ENCODE measurements at places on chromosomes 4 and X.

GRCh38 chr4:158850371-158850770, 81.5 kb downstream of the FNIP2 start:
- DNase-seq: no peak

- no peak for DNase-seq
Observed at GRCh38 chr4:12221031-12221430, 792.3 kb upstream of the HS3ST1 start.

GRCh38 chrX:86066998-86067397, 19.6 kb upstream of the CHM start:
- DNase-seq: no peak

DNA sequence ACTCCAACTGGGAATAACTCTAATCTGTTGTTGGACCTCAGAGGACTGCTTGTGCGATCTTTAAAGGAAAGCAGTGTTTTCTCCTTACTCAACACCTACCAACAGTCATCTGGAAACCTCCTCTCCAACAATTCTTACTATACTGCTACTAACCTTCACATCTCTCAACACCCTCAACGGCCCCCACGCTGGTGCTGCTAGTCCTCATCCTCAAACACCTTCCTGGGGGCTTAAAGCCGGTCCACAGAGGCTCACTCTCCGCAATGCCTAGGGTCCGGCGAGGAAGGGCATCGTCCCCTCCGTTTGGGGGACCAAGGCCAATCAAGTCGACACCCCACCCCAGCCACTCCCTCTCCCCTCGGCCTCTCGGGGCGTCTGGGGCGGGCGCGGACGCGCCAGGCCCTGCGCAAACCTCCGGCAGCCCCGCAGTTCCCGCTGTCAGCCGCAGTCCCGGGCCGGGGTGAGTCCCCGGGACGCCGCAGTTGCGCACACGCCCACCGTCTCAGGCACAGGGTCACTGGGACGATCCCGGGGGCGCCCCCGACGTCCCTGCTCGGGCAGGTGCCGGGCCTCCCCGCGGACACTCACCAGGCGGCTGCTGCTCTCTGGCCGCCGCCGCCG, 418 bp downstream of the TAB3 start:
- no peak for DNase-seq

GRCh38 chr4:111991797-111992196, 153.5 kb upstream of the FAM241A start:
- DNase-seq: no peak

DNA sequence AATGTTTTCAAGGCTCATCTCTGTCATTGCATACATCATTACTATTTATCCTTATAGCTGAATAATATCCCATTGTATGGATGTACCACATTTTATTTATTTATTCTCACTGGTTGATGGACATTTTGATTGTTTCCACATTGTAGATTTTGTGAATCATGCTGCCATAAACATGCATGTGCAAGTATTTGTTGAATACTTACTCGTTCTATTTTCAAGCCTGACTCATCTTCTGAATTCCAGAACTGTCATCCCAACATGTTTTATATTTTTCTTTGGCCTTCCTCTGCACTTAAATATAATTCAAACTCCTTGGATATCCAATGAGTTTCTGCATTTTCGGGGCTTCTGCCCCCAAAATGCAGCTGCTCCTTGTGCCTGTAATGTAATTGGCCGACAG, 77.6 kb downstream of the MXRA5 start:
- no peak for DNase-seq

DNA sequence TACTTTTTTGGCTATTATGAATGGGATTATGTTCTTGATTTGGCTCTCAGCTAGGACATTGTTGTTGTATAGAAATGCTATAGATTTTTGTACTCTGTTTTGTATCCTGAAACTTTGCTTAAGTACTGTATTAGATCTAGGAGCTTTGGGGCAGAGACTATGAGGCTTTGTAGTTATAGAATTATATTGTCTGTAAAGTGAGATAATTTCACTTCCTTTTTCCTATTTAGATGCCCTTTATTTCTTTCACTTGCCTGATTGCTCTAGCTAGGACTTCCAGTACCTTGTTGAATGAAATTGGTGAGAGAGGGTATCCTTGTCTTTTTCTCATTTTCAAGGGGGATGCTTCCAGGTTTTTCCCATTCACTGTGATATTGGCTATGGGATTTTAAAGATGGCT, 28.1 kb downstream of the ADAM29 start:
- no peak for DNase-seq

GRCh38 chr4:71066737-71067716, 73.6 kb downstream of the DCK start:
- DNase-seq: no peak

DNA sequence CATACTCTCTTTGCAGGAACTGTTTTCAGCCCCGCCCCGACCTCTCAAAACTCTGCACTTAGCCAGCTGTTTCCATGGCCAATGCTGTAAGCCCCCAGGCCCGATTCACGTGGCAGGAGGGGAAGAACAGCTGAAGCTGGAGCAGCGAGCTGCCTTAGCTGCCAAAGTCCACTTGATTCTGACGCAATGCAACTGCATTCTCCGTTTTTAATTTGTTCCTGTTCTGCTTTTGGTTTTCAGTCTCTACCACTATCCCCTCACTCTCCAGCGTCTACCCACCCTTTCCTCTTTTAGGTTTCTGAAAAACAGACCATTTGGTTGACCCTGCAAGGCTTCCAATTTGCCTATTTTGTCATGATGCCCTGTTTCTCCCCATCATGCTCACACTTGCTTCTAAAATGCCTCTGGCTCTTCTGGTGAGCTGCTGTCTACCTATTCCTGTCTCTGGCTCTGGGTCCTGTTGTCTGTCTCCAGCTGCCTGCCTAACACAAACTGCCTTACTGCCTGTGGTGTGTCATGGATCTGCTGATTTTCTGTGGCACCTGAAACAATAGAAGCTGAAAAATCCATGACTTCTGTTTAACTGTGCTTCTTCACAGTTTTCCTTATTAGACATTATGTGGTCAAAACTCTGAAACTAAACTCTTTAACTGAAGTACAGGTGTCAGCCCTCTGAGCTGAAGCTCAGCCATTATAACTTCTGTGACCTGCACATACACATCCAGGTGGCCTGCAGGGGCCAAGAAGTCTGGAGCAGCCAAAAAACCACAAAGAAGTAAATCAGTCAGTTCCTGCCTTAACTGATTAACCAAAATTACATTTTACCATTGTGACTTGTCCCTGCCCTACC, 160.5 kb upstream of the AGTR2 start:
- no peak for DNase-seq

- no peak for DNase-seq
Observed at GRCh38 chrX:117996408-117996807, 120.2 kb downstream of the KLHL13 start.

GRCh38 chr4:101222156-101222845, 125.0 kb downstream of the PPP3CA start:
- no peak for DNase-seq

GRCh38 chr4:121668368-121669162, 28.2 kb downstream of the ANXA5 start:
- DNase-seq: no peak

GRCh38 chr4:22942920-22943559, 250.3 kb downstream of the GBA3 start:
- no peak for DNase-seq

- DNase-seq: no peak
Observed at GRCh38 chrX:110965409-110966090, 130.4 kb upstream of the PAK3 start.

- DNase-seq: no peak
Observed at GRCh38 chr4:77147079-77147782, 9.8 kb upstream of the CCNG2 start.

GRCh38 chr4:38180456-38180855, 220.3 kb downstream of the PTTG2 start:
- DNase-seq: no peak

DNA sequence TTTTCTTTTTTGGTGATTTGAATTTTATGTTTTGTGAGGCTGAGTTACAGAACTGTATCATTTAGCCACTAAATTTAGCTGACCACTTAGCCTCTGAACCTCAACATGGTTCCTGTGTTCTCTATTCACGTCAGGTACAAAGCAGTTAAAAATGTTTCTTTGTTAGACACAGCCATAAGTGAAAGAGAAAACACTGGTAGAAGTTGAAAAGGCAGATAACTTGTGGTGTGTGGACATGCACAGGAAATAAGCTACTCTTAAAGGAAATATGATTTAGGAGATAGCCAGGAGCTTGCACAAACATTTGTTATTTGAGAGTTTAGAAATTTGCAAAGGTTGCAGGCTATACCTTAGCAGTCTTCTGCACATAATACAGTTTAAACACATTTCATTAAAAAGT, 171.0 kb upstream of the RPS6KA3 start:
- no peak for DNase-seq

GRCh38 chr4:79540143-79540542, 132.1 kb upstream of the GK2 start:
- no peak for DNase-seq

DNA sequence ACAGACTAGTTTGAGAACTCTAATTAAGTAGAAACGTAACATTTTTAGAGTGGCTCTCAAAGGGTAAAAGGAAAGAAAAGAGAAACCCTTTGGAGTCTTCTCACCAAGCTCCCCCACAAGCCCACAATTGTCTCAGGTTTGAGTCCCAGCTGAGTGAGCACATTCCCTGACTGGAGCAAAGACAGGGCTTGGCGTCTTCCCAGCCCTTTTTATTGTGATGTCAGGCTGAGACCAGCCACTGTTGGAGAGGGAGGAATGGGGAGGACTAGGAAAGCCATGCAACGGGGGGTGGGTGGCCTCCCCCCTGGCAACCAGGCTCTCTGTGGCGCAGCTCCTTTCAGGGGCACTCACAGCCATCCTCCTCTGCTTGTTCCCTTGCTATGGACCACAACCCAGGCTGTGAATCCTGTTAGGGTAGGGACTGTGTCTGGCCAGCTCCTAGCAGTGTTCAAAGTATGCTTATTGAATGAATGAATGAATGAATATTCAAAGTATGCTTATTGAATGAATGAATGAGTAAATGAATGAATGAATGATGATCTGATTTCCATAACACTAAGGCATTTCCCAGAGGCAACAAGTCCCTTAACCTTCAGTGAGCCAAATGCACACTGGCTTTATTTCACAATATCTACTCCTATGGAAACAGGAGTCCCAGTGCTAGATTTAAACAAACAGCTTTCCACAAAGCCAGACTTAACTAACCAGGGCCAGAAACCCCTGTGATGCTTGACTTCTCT, 413.3 kb downstream of the MID1IP1 start:
- DNase-seq: no peak

DNA sequence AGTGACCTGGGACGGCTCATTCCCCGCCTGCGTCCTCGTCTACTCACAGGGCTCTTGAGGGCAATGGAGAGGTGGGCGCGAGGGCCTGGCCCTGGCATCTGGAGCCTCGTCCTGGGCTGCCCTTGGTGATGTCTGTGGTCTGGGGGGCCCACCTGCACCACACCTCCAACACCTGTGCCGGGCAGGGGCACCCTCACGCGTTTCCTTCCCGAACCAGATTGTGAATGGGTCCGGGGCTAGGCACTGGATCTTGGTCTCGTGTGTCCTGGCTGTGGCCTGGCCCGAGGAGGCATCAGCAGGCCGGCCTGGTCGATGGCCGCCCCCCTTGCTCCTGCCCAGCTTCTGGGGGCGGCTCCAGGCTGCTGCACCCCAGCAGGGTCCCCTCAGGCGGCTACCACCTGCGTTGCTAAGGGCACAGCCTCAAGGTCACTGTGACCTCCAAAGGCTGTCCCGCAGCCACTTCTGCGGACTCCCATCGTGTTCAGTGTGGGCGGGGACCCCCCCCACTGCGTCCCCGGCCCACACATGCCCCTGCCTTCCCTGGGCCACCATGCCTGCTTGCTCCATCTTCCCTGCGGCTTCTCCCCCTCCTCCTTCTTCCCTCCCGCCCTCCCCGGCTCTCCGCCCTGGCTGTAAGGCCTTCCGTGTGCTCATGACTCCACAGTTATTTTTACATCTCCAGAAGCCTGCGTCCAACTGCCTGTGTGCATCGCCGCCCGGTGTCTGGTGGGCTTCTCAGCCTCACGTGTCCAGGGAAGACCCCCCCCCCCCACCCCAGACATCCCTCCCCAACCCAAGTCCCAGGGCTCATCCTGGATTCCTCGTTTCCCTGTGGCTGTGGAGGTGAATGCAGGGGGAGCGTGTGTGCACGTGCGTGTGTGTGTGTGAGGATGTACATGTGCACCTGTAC, 3.8 kb downstream of the DOK7 start:
- no peak for DNase-seq

DNA sequence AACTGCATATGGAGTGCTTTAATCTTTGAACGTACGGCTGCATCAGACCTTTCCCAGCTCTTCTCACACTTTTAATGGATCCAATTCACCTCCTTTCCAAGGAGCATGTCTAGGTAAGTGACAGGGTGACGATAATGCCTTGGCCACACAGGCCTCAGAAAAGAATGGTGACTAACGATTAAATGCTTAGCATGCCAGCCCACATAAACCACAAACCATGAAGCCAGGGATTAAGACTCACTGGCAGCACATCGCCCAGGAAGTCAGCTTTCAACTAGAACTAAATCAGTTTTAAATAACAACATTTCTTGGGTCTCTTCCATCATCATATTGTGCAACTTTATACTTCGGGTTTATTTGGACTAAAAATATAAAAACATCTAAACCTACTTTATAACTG, 28.7 kb downstream of the INPP4B start:
- no peak for DNase-seq

GRCh38 chr4:87555773-87556619, 26.8 kb upstream of the SPARCL1 start:
- no peak for DNase-seq

DNA sequence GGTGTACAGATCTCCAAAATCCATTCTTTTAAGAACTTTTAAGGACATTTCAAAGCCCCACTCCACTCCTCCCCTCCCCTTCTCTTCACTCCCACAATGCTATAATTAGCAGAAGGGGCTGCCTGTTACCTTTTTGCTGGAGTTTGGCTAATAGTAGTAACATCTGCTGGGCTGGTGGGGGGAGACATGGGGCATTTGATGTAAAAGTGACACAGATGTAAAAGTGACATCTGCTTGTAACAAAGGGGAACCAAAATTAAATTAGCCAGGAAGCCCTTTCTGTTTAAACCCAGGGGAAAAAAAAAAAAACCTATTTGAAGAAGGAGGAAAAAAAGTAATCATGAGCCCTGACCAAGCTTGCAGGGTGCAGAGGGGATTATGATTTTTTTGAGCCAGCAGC, 5.4 kb upstream of the PHOX2B start:
- no peak for DNase-seq

DNA sequence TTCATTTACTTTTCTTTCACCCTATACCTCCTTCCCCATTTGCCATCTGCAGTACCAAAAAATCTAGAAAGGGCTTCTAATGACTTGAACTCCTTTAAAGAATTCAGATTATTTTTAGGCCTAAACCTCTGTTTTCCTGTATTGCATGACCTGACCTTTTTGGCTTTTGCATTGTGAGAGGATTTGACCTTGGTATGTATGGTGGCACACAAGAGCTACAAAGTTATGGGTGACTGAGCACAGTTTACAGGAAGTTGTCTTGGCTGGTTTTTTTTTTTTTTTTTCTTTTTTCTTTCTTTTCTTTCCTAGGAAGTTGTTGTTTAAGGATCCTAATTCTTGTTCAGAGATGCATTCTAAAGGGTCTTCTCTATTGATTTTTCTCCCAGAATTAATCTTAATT, 32.0 kb upstream of the MTMR8 start:
- no peak for DNase-seq

- no peak for DNase-seq
Observed at GRCh38 chr4:127856196-127856812, 24.4 kb upstream of the PLK4 start.

- no peak for DNase-seq
Observed at GRCh38 chr4:37139987-37140386, 104.6 kb upstream of the NWD2 start.
